Activated CD4-positive, alpha-beta T cell treated with anti-CD3 and anti-CD28 coated beads, Interleukin-2, amount 50 U/mL, for 1 hour (primary cell): ENCODE measurements at places on chromosomes 3 and 15.

DNA sequence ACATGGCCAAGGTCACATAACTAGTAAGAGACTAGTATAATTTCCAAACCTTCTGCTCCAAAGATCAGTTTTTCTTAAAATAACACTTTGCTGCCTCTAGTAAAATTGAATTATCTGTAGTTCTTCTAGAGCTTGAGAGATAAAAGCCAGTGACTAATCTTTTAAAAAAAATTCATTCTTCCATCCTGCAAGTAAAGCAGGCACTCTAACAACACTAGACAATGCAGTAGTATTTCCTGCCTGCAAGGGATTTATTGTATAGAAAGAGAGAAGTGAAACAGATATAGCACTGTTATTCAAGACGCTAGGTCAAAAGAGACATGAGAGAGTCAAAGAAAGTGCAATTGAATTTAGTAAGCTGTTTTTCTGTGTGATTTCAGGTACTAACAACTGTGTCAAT is 159.5 kb upstream of the TBC1D5 start:
- no peak for DNase-seq

DNA sequence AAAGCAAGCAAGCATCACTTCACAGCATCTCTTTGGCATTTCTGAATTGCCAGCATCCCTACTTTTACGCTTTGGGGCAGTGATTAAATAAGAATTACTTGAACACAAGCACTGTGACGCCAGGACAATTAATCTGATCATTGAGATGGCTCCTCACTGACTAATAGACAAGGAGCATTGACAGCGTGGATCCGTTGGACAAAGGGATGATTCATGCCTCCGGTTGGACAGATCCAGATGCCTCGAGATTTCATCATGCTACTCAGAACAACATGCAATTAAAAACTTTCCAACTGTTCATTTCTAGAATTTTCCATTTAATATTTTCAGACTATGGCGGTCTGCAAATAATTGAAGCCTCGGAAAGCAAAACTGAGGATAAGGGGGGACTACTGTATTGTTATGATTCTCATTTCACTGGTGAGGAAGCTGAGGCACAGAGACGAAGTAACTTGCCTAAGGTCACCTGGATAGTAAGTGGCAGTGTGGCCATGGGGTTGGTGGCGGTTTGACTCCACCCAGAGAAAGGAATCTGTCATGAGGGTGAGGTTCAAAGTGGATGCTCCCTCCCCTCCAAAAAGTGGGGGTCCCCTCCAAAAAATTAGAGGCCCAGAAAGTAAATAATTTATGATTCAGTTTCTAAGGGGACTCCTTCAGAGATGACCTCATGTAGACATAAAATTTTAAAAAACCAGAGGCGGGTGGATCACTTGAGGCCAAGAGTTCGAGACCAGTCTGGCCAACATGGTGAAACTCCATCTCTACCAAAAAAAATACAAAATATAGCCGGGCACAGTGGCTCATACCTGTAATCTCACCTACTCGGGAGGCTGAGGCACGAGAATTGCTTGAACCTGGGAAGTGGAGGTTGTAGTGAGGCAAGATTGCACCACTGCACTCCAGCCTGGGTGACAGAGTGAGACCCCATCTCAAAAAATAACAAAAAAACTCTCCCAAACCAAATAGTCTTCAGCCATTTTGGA is 12.3 kb upstream of the PGPEP1L start:
- no peak for DNase-seq

DNA sequence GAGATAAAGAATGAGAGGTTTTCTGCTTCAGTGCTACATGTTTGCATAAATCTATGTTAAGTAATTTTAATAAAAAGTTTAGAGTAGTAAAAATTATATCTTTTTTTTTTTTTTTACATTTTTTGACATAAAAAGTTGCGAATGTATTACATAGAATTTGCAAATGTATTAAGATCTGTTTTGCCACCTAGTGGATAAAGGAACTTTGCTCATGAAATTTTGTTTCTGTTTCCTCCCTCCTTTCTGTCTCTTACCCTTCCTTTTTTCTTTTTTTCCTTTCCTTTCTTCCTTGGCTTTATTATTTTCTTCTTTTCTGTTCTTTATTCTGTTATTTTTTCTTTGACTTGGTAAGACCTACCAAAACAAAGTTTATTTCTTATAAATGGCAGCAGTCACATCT is 58.5 kb upstream of the UTS2B start:
- no peak for DNase-seq

GRCh38 chr15:47415539-47415971 is 301.8 kb upstream of the SEMA6D start:
- no peak for DNase-seq

DNA sequence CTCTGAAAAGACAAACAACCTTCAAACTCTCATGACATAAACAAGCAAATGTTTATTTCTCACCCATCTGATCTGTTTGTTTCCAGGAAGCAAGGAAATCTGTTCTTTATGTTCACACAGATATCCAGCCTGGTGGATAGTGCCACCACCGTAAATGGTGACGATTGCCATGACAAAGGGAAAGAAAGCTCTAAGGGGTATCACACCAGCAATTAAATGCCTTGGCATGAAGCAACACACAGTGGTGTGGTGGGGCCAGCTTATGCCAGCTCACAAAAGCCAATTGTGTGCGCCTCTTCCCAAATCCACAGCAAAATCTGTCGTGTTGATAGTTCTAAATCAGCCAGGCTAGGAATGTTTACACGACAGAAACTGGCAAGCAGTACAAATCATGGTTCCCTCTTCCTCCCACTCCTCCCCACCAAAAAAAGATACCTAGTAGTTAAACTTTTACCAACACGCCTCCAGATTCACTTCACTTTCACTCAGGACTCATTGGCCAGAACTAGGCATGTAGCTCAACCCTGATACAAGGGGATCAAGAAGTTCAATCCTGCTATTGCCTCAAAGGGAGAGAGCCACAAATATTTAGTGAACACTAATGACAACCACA is 189.2 kb upstream of the SLCO3A1 start:
- DNase-seq = no peak

DNA sequence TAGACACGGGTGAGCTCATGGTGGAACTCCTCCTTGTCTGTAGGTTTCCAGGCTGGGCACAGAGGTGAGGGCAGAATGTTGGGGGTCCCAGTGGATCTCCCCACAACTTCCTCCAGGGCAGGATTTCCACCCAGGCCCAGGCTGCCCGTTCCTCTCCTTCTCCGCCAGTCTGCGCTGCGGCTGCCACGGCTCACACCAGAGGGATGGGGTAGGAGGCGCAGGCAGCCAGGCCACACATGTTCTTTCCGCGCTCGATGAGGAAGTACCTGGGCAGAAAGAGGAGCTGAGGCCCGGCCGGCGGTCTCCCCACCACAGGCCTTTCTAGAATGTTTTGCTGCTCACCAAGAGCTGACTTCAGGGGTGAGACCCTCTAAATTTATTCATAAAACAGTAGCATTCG is 22.9 kb downstream of the CTSH start:
- DNase-seq = no peak

DNA sequence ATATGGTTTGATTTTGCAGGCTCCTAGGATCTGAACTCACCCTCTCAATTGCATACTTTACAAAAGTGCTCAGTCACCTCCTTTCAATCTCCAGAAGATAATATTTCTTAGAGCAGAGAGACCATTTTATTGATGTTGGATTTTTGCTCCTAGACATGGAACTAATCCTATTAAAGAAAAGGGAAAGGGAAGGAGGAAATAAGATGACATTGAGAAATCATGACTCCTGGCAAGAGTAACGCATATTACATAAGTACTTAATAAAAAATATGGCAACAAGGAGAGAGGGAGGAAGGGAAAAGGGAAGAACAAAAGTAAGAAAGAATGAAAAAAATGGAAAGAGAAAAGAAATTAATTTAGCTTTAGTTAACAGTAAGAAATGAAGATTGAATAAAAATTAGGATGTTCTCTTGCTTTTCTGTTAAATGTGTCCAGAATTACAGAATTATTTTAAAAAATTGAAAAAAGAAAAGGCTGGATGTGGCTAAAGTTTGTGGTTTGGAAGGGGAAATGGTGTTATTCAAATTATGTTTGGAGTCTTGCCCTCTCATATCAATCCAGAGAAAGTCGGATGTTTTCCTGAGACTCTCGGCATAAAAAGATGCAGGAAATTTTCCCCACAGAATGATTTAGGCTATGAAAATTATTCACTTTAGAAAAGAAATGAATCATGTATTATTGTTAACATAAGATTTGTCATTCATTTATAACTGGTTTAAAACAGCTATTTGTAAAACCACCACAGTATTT is 474.0 kb downstream of the FGF12 start:
- no peak for DNase-seq

- DNase-seq = no peak
These were observed 2.7 kb upstream of the LSMEM2 start for GRCh38 chr3:50275996-50276761.

GRCh38 chr3:66380200-66380932 is 120.5 kb downstream of the LRIG1 start:
- DNase-seq = no peak

DNA sequence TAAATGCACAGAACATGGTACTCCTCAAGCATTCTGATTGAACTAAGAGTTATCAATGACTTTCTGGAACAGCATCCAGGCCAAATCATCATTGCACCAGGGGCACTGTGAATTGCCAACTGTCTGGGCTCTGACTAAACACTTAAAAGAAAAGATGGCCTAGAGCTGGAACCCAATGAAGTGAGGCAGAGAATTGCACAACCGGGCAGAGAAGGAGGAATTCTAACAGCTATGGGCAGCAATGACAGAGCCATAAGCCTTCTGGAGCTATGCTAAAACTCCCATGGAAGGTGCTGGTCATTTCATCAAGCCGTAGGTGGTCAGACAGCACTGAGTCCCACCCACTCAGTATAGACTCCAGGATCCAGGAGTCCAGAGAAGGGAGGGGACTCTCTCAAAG is 48.1 kb upstream of the OXTR start:
- DNase-seq = no peak

DNA sequence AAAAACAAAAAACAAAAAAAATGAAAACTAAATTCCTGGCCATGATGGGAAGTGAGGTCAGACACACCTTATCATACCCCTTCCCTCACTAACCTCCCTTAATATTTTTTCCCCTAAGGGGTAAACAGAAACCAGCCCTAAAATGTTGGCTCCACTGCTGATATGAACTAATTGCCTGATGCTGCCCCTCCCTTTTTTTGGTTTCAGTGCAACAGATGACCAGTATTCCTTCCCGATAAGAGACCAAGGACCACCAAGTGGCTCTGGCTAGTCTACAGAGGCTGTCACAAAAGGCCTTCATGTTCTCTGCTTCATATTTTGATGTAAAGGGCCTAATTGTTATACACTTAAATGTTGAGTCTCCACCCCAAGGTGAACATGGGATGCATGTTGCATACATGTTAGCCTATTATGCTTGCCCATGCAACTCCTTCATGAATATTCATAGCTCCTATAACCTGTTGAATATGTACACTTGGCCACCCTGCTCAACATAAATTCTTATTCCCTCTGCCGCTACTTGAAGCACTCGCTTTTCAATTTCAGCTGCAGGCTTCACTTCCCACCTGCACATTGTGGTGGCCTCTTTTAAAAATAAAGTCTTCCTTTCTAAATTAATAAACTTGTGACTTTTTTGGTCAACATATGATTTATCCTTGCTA is 12.3 kb upstream of the STAC start:
- DNase-seq = no peak

GRCh38 chr15:85406916-85407315 is 26.5 kb downstream of the AKAP13 start:
- no peak for DNase-seq

- no peak for DNase-seq
These were observed 44.9 kb upstream of the SEC13 start for GRCh38 chr3:10365791-10366190.

DNA sequence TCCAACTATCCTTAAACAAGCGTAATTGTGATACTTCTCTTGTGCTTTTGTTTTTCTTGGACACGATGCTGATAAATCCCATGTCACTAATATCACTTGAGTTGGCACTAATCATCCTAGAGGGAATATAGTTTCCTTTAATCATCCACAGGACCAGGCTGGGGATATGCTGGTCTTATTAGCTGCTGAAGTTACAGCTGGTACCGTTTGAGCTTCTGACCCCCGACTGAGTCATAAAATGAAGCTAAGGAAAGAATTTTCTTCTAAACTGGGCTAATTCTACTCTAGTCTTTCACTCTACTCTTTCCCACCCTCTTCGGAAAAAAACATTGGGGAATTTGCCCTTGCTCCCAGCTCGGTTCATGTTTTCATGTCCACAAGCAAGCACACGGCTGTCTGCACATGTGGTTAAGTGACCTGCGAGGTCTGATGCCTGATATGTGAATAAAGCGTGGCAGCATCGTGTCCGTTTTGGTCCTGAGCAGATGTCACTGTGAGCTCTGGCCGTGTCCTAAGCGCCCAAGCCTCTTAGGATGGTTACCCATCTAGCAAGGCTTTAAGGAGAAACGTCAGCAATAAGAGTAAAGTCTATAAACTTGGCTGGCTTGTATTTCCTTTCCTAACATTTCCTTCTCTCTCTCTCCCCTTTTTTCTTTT is 223.7 kb downstream of the ITPR1 start:
- DNase-seq = no peak

GRCh38 chr3:30933478-30934207 is 39.2 kb upstream of the GADL1 start:
- DNase-seq = no peak

DNA sequence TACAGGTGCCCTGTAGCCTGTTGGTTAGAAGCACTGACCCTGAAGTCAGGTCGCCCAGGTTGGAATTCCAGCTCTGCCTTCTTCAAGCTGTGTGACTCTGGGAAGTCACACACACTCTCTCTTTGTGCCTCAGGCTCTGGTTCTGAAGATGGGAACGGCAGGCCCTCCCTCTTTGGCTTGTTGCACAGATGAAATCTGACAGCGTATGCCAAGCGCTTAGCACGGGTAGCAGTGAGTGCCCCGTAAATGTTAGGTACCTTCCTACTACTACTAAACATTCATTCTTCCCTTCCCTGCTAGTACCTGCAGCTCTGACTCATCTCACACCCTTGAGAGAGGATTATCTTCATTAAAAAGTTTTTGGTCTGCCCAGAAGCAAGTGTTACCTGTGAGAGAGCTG is 139.0 kb downstream of the PGPEP1L start:
- no peak for DNase-seq

DNA sequence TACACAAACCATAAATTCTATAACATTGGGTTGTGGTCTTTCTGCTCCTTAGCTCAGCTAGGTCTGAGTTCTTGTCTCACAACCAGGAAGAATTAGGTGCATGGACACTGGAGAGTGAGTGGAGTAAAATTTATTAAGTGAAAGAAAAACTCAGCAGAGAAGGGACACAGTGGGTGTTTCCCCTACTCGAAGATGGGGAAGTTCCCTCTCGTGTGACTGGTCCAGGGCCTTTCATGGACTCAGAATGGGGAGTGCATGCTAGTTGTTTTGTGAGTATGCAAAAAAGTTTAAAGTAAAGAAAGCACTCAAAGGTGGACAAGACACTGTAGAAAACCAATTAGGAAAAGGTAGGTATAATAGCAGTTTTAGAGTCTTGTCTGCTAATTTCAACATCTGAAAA is 215.5 kb upstream of the RORA start:
- no peak for DNase-seq
